Tibial nerve (tissue), 4 donors: ENCODE measurements at places on chromosomes 2 and 18. TPM values are rescaled to one million over a fixed set of nuclear protein-coding genes. Genes with fewer than 3 reads are reported as not detected.
A peak's percentile ranks its signal among the peaks of the same experiment; 100 is the strongest.

GRCh38 chr2:65027616-65028244 is 28.5 kb upstream of the CEP68 start:
- DNase-seq = no peak

DNA sequence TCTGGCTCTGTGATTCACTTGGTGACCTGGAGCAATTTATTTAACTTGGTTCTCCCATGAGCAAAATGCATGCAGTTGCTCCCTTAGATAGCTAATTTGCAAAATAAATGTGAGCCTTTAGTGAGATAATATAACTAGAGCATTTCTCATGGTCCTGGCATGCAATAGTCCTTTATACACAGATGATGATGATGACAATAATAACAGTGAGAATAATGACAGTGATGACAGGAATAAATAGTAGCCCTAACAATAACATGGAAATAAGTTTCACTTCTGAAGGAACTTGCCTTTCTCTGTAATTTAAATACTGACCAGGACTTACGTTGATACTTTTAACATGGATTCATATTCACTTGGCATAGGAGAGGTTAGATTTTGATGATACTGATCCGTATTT is 49.2 kb downstream of the LPIN1 start:
- no peak for DNase-seq

- DNase-seq = no peak
These were observed 18.0 kb downstream of the PAX3 start for GRCh38 chr2:222280795-222281194.

Gene LIPG
- not detected for total RNA-seq

Gene GPBAR1
- 5.9 TPM for total RNA-seq

DNA sequence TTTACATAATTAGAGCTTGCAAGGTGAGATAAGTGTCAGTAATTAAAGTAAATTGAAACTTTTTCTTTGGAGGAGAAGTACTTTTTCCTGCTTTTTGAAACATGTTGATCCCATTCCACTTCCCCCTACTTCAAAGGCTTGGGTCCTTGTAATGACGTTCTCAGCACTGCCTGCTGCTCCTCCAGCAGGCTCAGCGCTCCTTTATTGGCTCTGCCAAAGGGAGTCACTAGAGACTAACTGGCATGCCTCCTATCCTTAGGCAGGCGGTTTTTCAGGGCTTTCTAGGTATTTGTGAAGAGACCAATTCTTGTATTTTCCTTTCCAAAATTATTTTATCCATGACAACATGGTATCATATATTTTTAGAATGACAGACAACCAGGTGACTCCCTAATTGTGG is 43.9 kb upstream of the ACADL start:
- DNase-seq = no peak

DNA sequence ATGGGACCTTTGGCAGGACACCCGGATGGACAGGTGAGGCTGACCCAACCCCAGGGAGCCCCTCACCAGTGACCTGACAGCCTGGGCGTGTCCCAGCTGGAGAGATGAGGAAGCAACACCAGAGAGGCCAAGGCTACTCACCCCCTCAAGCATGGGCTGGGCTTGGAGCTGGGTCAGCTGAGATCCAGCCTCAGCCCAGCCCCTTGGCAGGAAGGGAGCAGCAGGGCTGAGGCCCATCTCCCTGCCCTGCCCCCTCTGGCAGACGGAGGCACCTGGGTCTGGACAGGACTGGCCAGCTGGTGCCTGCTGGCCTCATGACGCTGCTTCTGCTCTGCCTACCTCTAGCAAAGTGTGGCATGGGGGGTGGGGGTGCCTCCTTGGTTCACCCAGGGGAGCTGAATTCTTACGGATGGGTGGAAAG is 37.8 kb downstream of the HS6ST1 start:
- DNase-seq = no peak

DNA sequence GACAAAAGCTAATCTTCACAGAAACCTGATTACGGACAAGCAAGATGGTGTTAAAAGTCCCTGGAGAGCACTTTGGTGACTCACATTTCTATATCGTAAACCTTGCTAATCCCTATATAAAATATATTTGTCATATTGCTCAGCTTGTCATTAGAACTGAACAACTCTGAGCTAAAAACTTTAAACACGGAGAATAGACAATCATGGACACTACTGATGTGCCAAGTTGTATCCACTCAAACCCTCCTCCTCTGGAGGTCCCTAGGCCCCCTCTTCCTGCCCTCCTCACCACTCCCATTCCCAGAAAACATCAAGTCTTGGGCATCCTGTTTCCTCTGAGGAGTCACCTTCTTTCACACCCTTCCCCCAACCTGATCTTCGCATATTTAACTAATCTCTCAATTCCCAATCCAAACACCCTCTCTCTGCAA is 138.7 kb upstream of the PID1 start:
- DNase-seq = no peak

Gene NEMP2
- 2.1 TPM for total RNA-seq

Gene TUBA4B
- total RNA-seq = not detected

GRCh38 chr2:218465987-218466633 is 47.2 kb downstream of the VIL1 start:
- no peak for DNase-seq

DNA sequence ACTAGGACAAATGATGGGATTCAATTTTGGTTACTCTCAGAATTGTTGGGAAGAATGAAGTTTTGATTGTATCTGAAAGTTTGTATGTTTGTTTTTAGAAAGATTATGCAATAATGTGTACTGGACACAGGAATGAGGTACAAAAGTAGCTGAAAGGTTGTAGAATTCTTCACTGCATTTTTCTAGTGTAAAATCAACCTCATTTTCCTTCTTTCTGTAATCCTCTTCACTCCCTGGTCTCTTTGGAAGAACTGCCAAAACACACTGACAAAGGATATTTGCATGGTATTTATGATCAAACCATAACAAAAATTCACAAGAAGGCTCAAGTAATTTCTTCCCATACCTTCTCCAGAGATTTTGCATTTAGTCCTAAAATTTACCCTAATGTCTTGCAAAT is 110.7 kb downstream of the ZEB2 start:
- DNase-seq = no peak

DNA sequence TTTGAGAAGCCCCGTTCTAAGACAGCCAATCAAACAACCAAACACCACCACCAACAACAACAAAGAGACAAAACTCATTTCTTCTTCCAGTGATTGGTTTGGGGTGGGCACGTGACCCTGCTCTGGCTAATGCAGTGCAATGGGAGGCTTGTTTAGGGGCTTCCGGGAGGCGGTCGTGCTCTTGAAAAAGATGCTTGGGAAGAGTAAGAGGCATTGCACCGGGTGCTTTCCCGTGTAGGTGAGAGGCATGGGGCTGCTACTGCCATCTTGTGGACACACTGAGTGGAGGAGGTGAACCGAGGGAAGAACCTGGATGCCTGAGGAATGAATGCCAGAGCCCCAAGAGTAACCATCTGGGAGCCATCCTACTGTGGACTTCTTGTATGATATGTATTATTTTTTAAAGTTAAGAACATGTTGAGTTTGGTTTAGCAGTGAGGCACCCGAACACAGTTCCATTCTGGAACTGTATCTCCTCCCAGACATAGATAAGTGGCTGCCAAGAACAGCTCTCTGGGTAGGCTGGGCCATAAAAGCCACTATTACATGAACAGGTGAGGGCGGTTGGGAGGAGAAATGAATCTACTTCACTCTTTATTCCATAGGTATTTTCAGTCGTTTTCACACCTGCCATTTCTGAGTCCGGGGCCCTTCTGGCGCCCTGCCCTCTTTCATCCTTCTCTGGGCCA is 19.1 kb upstream of the ARHGAP25 start:
- peak; percentile 19 for DNase-seq

Gene PSMA8
- not detected for total RNA-seq

Gene EHD3
- total RNA-seq = 12.6 TPM

Gene HOXD1
- not detected for total RNA-seq

DNA sequence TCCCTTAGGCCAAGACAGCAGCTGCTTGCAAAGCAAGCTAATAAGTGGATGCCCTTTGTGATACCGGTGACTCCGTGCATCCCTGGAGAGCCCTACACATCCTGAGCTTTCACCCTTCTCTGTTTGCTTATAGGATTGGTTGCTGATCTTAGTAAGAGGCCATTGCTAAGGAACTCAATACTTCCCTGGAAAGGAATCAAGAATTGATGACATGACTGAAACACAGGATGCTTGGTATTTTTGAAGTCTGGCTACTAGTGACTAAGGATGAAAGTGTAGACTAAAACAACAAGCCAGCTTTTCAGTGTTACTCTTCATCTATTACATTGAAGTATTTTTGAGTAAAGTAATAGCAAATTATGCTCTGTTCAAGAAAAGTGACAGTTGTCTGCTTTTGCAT is 123.0 kb upstream of the SERPINE2 start:
- no peak for DNase-seq

Gene VAMP5
- 39.6 TPM for total RNA-seq

GRCh38 chr2:53880756-53881155 is 21.0 kb upstream of the GPR75 start:
- no peak for DNase-seq

- no peak for DNase-seq
These were observed 1.2 kb downstream of the PTPN4 start for GRCh38 chr2:119760956-119761275.

GRCh38 chr2:27042985-27043634 is 8.4 kb upstream of the AGBL5 start:
- no peak for DNase-seq

- no peak for DNase-seq
These were observed 27.5 kb upstream of the BZW1 start for GRCh38 chr2:200784215-200784614.

GRCh38 chr2:5007596-5007995 is 684.6 kb upstream of the SOX11 start:
- DNase-seq = no peak

- no peak for DNase-seq
These were observed at the start of gene XDH for GRCh38 chr2:31414601-31415241. XDH (minus strand) TSS chr2:31414742; CDS start chr2:31414666, 76 bp downstream.

- no peak for DNase-seq
These were observed 187.1 kb downstream of the GLI2 start for GRCh38 chr2:120922571-120923332.

Gene MROH2A
- not detected for total RNA-seq

Gene SERPINB12
- not detected for total RNA-seq

GRCh38 chr2:108786354-108787215 is at the start of gene CCDC138:
CCDC138 (plus strand) TSS chr2:108786771; CDS start chr2:108786823, 52 bp downstream.
- DNase-seq = peak; percentile 70
